NCI-H2171 treated with DMSO at 0.1 percent for 48 hours (cell line): ENCODE measurements at places on chromosomes 2 and 18.

GRCh38 chr2:55111230-55111569 lies 60.9 kb upstream of the RTN4 start:
- no peak for DNase-seq

DNA sequence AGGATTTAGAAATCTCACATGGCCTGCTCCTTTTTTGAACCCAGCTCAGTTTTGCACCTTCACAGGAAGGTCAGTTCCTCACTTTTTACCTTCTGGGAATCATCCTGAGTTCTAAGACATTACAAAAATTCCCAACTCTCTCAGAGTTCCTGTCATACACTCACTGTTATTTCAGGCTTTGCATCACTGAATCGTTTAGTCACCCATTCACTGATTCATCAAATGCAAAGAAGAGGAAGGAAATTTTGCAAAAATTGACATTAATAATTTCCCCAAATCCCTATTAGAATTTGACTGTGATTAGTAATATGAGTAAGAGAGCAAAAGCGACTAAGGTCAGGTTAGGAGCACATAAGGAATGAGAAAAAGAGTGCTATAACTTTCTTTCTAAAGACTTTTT lies 197.5 kb downstream of the PDE1A start:
- DNase-seq, result no peak

- DNase-seq, result no peak
Measured at GRCh38 chr2:28615706-28616105, 119.8 kb downstream of the PLB1 start.

- DNase-seq, result no peak
Measured at GRCh38 chr18:24432618-24433017, 6.1 kb downstream of the IMPACT start.

- no peak for DNase-seq
Measured at GRCh38 chr2:158025255-158025996, 76.2 kb upstream of the UPP2 start.

GRCh38 chr2:50207881-50208280 lies 824.1 kb downstream of the NRXN1 start:
- DNase-seq, result no peak

- DNase-seq, result peak; percentile 66
Measured at GRCh38 chr18:35526495-35527059, 28.8 kb upstream of the INO80C start.

- DNase-seq, result no peak
Measured at GRCh38 chr2:7417845-7418742, 500.9 kb downstream of the RNF144A start.

DNA sequence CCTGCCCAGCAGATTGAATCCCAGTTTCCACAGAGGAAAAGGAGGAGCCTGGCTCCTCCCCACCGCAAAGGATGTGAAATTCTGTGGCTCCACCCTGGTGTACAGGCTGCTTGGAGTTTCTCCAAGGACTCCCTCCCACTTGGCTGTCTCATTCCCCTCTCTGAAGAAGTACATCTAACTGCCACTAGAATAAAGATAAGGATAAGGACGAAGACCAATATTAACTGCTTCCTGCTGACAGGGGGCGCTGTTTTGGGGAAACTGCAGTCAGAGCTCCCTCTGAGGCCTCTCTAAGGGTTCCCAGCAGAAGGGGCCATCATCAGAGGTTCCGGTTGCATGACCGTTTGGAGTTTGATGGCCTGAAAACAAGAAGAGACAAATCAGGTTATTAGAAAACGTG lies 790.9 kb downstream of the CPS1 start:
- no peak for DNase-seq

DNA sequence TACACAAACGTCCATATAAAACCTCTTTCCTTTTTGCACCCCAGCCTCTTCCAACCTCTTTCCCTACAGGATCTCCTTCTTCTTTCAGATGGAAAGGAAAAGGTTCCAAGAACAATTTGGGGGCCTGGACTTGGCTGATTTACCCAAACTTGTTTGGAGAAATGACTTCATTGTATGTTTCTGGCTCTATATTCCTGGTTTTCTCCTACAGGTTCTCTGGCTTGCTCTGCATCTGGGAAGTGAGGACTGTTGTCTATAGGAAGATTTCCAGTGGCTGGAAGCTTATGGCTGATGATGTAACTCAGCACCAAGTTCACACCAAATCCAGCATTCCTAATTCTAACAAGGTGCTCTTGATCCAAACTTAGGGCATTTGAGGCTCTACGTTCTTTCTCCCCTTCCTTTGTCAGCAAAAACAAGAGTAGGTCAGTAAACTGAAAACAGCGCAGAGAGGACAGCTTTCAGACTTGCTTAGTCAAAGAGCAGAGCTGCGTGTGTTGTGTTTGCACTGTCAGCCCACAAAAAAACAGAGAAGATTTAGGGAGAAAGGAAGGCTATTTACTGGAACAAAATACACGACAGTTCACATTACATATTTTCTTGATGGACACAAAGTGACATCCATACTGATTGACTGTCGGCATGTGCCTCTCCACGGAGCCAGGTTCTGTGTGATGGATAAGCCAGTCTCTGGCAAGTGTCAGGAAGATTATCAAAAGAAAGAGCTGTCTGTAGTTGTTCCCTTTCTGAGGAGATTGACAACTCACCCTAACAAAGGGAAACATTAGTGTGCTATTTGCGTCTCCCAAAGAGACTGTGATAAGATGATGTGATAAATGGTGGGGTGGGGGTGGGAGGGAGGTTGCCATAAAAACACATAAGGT lies 39.7 kb downstream of the CDCA7 start:
- DNase-seq, result no peak

GRCh38 chr2:125405816-125406215 lies 1250.1 kb upstream of the GYPC start:
- DNase-seq, result no peak

GRCh38 chr18:51137026-51137729 lies 60.3 kb downstream of the MEX3C start:
- no peak for DNase-seq

DNA sequence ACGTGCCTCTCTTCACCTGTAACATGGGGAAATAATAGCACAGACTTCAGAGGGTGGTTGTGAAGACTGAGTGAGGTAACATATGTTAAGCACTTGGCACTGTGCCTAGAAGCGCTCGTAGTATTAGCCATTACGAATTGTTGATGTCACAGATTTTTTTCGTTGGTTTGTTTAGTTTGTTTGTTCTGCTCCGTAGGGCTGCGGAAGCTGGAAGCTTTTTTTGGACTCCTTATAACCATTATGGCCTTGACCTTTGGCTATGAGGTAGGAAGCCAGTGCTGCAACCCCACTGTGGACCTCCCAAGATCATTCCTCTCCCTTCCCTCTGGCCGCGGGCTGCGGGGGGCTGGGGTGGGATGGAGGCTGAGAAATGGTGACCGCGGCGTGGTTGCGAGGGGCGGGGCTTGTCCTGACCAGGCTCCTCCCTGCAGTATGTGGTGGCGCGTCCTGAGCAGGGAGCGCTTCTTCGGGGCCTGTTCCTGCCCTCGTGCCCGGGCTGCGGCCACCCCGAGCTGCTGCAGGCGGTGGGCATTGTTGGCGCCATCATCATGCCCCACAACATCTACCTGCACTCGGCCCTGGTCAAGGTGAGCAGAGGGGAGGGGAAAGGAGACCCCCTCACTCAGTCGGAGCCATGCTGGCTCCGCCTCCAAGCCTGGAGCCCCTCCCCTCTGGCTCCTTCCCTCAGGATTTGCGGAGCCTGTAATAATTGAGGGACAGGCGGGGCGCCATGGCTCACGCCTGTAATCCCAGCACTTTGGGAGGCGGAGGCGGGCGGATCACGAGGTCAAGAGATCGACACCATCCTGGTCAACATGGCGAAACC lies 5.5 kb downstream of the SLC11A1 start:
- peak; percentile 95 for DNase-seq

GRCh38 chr2:62498739-62499138 lies 7.3 kb downstream of the TMEM17 start:
- DNase-seq, result no peak

- no peak for DNase-seq
Measured at GRCh38 chr2:197914778-197915177, 110.4 kb downstream of the PLCL1 start.

DNA sequence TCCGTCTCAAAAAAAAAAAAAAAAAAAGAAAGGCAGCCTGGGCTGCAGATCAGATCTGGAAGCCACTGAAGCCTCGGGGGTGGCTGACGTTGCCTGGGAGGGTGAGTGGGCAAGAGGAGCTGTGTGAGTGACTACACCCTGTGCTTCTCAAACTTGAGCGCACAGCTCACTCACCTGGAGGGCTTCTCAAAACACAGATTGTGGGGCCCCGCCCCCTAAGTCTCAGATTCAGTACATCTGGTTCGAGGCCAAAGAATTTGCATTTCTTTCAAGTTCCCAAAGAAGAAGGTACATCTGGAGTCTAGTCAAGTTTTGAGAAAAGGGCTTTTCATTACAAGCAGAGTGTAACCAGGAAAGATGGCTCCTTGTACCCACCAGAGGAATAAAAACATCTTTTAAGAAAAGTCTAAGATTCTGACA lies 97.7 kb upstream of the CAB39 start:
- DNase-seq, result no peak

GRCh38 chr18:3184275-3184963 lies 35.3 kb downstream of the MYOM1 start:
- DNase-seq, result no peak

GRCh38 chr2:123791684-123792083 lies 233.4 kb upstream of the CNTNAP5 start:
- DNase-seq, result peak; percentile 21

DNA sequence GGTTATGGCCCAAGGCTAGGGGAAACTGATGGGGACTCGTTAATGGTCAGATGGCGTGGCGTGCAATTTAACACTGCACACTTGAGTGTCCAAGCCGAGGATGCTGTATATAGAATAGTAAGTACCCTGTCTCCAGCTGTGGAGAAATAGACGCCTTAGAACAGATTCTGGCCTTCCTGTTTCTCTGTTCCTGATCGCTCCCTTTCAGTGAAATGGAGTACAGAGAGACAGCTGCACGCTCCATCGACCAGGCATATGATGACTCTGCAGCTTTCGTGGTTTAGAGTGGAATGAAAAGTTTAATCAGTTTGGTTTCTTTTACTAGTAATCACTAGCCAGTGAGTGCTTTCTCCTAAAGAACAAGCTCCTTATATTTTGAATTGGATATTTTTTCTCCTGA lies 213.4 kb downstream of the NEDD4L start:
- DNase-seq, result peak; percentile 10

DNA sequence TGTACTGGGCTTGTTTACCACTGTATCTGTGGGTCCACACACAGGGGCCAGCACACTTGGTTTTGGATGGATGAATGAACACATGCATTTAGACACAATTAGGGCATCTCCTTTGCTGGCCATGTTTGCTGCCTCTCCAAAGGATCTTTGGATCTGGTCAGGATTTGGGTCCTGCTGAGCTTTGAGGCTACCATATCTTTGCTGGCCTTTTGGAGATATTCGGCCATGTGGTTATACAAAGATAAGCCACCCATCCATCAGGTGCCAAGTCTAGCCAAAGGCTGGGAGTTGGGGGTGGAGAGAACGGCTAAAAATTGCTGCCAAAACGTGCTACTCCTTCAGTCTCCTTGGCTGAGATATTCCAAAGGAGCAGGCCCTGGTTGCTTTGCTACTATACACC lies 18.2 kb upstream of the FZD7 start:
- DNase-seq, result no peak

GRCh38 chr2:217033186-217033585 lies 173.3 kb upstream of the TNP1 start:
- peak; percentile 30 for DNase-seq

- no peak for DNase-seq
Measured at GRCh38 chr2:146837857-146838256, 1007.0 kb upstream of the ACVR2A start.

GRCh38 chr2:61492476-61492875 lies 21.6 kb upstream of the USP34 start:
- DNase-seq, result no peak

- DNase-seq, result no peak
Measured at GRCh38 chr2:208579678-208580077, 173.1 kb downstream of the PTH2R start.

GRCh38 chr2:46297546-46298271 lies 502 bp downstream of the EPAS1 start:
- DNase-seq, result peak; percentile 47

- DNase-seq, result no peak
Measured at GRCh38 chr2:44267796-44268648, 7.3 kb upstream of the SLC3A1 start.

GRCh38 chr2:179646173-179646769 lies 215.1 kb downstream of the ZNF385B start:
- peak; percentile 7 for DNase-seq

DNA sequence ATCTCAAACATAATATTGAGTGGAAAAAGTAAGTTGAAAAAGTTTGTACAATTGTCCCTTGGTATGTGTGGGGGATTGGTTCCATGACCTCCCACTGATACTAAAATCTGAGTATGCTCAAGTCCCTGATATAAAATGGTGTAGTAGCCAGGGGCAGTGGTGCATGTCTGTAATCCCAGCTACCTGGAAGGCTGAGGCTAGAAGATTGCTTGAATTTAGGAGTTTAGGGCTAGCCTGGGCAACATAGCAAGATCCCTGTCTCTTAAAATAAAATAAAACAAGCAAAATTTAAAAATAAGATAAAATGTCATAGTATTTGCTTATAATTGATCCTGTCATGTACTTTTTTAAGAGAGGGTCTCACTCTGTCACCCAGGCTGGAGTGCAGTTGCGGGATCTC lies 122.0 kb downstream of the PTRHD1 start:
- no peak for DNase-seq

DNA sequence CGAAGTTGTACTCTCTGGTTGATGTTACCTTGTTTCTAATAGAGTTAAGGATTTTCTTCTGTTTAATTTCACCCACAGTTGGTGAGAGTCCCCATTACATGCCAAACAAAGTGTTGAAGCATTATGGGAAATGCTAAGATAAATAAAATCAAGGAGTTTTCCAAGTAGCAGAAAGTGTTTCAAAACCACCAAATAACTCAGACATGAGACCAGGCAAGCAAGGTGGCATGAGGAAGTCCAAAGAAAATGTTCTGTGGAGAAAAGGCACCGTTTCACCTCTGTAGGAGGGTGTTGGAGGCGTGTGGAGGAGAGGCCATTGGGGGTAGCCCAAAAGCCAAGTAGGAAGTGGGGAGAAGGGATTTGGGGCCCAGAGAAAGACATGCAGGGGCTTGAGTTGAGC lies 8.7 kb downstream of the CFAP221 start:
- no peak for DNase-seq

DNA sequence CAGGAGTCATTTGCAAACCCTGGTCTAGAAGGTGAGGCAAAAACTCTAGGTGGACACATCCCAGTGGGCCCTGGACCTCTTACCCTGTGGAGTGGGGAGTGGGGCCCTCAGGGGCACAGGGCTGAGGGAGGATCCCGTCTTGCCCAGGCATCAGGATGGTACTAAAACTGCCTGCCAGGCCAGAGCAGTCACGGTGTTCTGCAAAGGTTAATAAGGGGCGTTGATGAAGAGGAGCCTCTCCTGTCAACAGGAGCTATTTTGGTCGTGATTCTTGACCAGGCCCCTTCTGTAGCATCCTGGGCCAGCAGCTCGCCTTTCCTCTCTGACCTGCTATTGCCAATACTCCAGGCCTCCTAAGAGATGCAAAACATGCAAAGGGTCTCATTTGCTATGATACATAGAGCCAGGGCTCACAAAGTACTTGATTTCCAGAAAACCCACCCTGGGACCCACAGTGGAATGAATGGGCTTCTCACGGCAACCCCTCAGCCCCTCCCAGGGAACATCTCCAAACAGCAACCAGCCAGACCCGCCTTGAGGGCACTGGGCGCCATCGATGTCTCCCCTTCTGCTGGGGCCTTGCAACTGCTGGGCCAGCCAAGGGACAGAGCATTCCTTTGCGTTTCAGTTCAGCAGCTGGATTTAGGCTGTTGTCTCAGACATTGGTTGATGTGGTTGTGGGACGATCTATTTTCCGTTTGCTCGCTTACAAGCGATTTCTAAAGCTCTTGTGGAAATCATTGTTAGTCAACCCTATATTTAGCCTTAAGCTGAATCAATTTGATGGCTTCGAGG lies 111.1 kb downstream of the PDCL3 start:
- DNase-seq, result no peak

GRCh38 chr2:15241201-15241600 lies 319.9 kb downstream of the NBAS start:
- DNase-seq, result no peak
